ENCODE measurements at places on chromosomes 12 and 14. TPM values are rescaled to one million over a fixed set of nuclear protein-coding genes. Genes with fewer than 3 reads are reported as not detected.

The NR4A1 gene
- polyA plus RNA-seq: 39.6 TPM

The COL2A1 gene
- not detected for polyA plus RNA-seq

The LRTM2 gene
- polyA plus RNA-seq: not detected

The CLEC6A gene
- polyA plus RNA-seq: not detected

The NKX2-1 gene
- polyA plus RNA-seq: not detected

The CMKLR1 gene
- not detected for polyA plus RNA-seq

The FAIM2 gene
- not detected for polyA plus RNA-seq

The KLRG1 gene
- 4.8 TPM for polyA plus RNA-seq
